HT1080 (cell line): ENCODE measurements at places on chromosomes 5 and 9. TPM values are rescaled to one million over a fixed set of nuclear protein-coding genes. Genes with fewer than 3 reads are reported as not detected.

- no peak for DNase-seq
Measured at GRCh38 chr5:82425591-82425990, 147.4 kb upstream of the RPS23 start.

DNA sequence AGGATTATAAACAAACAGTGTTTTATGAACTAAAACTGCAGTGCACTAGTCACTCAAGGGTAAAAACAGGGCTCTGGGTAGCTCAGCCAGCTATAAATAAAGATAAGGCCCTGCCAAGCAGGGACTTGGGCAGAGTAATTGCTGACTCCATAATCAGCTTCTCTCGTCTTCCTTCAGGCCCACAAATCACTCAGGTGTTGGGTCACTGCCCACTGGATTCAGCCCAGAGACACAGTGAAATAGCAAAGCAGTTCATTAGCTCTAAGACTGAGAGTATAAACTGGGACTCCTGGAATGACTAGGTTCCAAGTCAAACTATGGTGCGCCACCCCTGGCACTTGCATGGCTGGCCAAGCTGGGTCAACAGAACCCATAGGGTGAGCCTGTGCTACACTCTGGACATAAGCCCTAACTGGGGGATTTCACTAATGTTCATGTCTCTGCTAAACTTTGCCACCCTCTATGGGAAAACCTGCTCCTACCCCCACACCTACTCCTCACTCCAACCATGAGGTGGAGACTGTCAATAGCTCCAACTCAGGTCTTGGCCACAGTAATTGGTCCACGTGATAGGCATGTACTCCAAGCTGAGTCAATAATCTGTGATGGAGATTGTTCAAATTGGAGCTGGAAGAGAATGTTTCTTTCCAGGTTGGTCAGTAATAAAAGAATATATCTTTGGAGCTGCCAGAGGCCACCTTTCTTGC, 158.5 kb downstream of the SLIT3 start:
- no peak for DNase-seq

DNA sequence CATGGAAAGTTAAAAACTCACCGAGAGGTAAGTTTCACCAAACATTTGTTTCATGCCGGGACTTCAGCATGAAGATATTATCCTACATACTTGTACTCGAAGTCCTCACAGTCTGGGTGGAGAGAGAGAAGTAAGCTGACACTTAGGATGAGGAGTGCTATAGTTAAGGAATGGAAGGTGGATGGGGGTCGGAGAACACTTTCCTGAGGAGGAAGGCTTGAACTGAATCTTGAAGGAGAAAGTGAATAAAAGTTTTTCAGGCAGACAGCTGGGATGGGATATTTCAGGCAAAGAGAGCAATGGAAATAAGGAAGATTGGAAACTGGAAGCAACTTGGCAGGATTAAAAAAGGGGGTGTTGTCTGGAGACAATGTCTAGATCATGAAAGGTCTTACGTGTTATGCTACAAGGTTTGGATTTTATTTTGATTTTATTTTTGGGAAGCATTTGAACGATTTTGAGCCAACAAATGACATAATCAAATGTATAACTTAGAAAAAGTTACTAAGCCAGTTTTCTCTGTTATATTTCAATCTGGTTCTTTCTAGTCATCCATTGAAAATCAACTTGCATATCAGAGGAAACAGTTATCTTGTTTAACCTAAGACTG, 167.1 kb downstream of the PAM start:
- no peak for DNase-seq

- no peak for DNase-seq
Measured at GRCh38 chr5:37837414-37838032, 2.3 kb downstream of the GDNF start.

GRCh38 chr5:57577432-57578175, 95.0 kb upstream of the ACTBL2 start:
- DNase-seq = no peak

GRCh38 chr9:112780450-112781036, 30.0 kb downstream of the SNX30 start:
- no peak for DNase-seq

- no peak for DNase-seq
Measured at GRCh38 chr9:127334725-127335124, 62.2 kb upstream of the SLC2A8 start.

GRCh38 chr5:13946111-13946510, 1.6 kb upstream of the DNAH5 start:
- no peak for DNase-seq

DNA sequence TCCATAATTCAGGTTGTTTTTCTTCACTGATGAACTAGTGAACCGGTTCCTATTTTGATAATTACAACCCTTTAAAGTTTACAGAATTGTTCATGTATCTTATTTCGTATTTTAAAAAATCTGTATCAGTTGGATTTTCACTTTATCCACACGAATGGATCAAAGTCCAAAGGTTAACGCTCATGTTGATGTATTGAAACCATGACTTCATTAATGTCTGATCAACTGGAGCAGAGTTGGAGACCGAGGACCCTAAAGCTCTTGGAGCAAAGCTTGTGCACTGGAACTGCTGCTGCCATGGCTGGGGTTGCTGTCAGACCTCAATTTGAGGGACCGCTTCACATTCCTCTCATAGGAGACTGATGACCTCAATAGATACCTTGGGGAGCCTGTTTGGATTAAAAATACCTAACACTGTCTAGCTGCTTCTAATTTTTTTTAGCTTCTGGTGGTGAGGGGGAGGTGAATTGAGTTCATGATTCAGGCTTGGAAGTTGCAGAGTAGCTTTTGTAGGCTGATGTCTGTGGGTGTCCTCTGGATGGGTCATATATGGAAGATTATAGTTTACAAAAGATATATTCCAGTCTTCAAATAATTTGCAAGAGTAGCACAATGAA, 45.1 kb downstream of the KIAA1958 start:
- no peak for DNase-seq

GRCh38 chr5:10018201-10019069, 231.3 kb downstream of the ATPSCKMT start:
- peak; percentile 96 for DNase-seq

GRCh38 chr5:16740066-16740810, 123.4 kb upstream of the RETREG1 start:
- DNase-seq = no peak

DNA sequence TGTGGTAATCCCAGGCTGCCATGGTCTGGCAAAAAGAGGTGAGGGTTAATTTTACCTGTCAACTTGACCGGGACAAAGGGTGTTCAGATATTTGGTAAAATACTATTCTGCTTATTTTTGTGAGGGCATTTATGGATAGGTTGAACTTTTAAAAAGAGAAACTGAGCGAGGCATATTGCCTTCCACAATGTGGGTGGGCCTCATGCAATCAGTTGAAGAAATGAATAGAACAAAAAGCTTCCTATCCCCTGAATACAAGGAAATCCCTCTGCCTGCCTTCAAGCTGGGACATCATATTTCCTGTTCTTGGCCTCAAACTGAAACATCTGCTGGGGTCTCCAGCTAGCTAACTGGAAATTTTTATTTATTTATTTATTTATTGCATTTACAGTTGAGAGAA, 734.7 kb downstream of the IRX1 start:
- DNase-seq = no peak

GRCh38 chr9:78605041-78606000, 308.4 kb downstream of the PSAT1 start:
- no peak for DNase-seq

GRCh38 chr5:107874795-107875194, 204.1 kb upstream of the EFNA5 start:
- DNase-seq = peak; percentile 59

GRCh38 chr5:171010816-171011215, 149.0 kb downstream of the RANBP17 start:
- no peak for DNase-seq

GRCh38 chr5:157860898-157861890, 2.2 kb upstream of the CLINT1 start:
- no peak for DNase-seq

- no peak for DNase-seq
Measured at GRCh38 chr9:70165006-70165602, 93.7 kb upstream of the SMC5 start.

DNA sequence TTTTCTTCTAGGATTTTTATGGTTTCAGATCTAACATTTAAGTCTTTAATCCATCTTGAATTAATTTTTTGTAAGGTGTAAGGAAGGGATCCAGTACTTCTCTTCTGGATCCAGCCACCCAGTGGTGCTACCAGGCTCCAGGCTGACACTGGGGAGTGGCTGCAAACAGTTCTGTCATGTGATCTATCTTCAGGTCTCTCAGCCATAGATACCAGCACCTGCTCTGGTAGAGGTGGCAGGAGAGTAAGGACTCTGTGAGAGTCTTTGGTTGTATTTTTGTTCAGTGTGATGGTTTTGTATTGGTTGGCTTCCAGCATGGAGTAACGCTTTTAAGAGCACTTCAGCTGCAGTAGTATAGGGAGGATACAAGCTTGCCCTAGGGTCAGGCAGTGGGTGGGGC, 205.9 kb downstream of the FGF10 start:
- DNase-seq = no peak

- DNase-seq = peak; percentile 31
Measured at GRCh38 chr9:22452415-22453010, 5.9 kb downstream of the DMRTA1 start.

DNA sequence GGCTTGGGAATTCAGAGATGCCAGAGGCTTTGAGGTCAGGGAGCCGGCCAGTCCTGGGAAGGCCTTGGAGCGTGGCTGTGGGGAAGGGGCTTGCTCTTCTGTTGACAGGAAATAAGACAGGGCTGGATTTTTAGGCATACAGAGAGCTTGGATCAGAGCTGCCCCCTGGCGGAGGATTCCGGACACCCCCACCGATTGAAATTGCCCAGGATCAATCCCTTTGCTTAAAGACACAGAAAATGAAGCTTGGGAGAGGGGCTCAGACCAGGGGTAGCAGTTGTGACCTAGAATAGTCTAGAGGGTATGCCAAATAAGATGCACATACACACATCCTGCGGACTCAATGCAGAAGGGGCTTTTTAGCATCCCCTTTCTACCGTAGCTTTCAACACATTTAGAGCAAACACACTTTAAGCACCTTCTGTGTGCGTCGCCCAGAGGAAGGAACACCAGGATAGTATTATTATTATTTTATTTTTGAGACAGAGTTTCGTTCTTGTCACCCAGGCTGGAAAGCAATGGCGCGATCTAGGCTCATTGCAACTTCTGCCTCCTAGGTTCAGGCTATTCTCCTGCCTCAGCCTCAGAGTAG, 1.7 kb upstream of the NTMT1 start:
- peak; percentile 51 for DNase-seq

- DNase-seq = peak; percentile 12
Measured at GRCh38 chr5:96933764-96934707, 1.8 kb upstream of the LNPEP start.

- peak; percentile 92 for DNase-seq
Measured at GRCh38 chr5:96614110-96614691, 48.0 kb upstream of the CAST start.

- no peak for DNase-seq
Measured at GRCh38 chr9:4572184-4572826, 82.0 kb downstream of the SLC1A1 start.

DNA sequence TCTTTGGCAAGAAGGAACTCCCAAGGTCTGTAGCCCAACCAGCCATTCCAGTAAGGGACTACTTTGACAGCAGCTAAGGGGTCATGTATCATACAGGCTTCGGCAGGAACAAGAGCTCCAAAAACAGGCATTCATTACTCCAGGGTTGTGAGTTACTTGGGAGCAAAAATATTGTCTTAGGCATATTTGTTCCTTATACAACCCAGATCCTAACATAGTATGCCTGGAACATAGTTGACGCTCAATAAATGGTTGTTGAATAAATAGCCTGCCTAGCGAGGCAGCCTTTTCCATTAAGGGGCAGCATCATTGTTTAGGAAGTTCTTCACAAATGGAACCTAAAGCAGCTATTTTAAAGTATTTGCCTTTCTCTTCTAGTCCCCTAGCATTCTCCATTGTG, 35.8 kb upstream of the FER start:
- DNase-seq = no peak

DNA sequence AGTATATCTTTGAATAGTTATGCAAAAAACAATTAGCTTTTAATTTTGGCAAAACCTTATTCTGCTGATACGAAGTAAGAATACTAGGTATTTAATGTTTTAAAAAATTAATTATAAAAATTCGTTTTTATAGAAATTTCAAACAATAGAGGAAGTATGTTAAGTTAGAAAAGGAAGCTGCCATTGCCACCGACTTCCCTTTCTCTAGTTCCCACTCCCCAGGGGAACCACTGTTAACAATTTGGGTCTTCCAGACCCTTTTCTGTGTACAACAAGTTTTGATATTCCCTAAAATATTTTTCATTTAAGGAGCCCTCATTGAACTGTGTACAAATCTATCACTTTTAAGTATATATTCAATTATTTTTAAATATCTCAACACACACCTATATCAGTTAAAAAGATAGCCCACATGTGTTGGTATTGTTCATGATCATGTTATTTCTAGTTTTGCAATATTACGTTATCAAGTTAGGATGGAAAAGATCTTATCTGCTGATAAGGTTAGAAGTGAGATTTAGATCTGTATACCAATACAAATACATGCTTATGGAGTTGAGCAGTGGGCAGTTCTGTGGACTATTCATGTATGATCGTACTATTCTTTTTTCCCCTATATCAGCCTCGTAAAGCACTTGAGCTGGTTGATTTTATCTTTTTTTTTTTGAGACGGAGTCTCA, 25.9 kb downstream of the NDFIP1 start:
- DNase-seq = no peak

DNA sequence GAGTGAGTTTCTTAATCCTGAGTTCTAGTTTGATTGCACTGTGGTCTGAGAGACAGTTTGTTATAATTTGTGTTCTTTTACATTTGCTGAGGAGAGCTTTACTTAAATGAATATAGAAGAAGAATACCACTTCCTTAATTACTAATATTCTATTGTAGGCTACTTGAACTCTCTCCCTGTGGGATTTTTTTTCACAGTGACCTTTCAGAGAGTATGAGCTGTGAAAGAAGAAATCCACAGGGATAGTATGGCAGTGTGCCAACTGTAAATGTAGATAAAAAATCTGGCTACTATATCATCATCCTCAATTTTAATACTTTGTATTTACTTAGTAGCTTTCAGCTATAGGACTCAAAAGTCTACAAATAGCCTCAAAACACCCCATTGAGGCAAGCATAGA, 67.3 kb downstream of the COMMD10 start:
- no peak for DNase-seq

GRCh38 chr9:106911951-106912350, 49.0 kb downstream of the ZNF462 start:
- DNase-seq = no peak

GRCh38 chr9:93397661-93398373, 53.7 kb upstream of the FAM120A start:
- DNase-seq = no peak

GRCh38 chr5:88093765-88094164, 174.9 kb downstream of the TMEM161B start:
- DNase-seq = no peak

- peak; percentile 78 for DNase-seq
Measured at GRCh38 chr5:98248949-98249348, 524.5 kb upstream of the RGMB start.

The ORM2 gene
- not detected in 2 replicates for total RNA-seq

The SLC26A2 gene
- 16.1 and 19.5 TPM in 2 replicates for total RNA-seq

The ELP1 gene
- 37.2 and 47.2 TPM in 2 replicates for total RNA-seq

The NMUR2 gene
- not detected in 2 replicates for total RNA-seq

The ERBIN gene
- 36.9 and 39.7 TPM in 2 replicates for total RNA-seq

The PCDHGA10 gene
- 0.80 and 0.90 TPM in 2 replicates for total RNA-seq

The IL17B gene
- total RNA-seq = not detected in 2 replicates

The RASGEF1C gene
- total RNA-seq = not detected in 2 replicates

The OR1J2 gene
- total RNA-seq = 0.17 TPM in 1 of 2 replicates, not detected in the other

The GNPDA1 gene
- 77.4 and 93.7 TPM in 2 replicates for total RNA-seq

The HMCN2 gene
- 0.23 and 0.48 TPM in 2 replicates for total RNA-seq

The LRRC19 gene
- not detected in 2 replicates for total RNA-seq

The LVRN gene
- total RNA-seq = 0.03 TPM in 1 of 2 replicates, not detected in the other

The IL13 gene
- total RNA-seq = not detected in 2 replicates
